ENCODE measurements at places on chromosomes 1 and 21.
A peak's percentile ranks its signal among the peaks of the same experiment; 100 is the strongest.

- DNase-seq = no peak
Measured at GRCh38 chr1:108100148-108100547, 100.0 kb downstream of the SLC25A24 start.

GRCh38 chr1:67721650-67722291, 36.8 kb downstream of the GADD45A start:
- DNase-seq = no peak

DNA sequence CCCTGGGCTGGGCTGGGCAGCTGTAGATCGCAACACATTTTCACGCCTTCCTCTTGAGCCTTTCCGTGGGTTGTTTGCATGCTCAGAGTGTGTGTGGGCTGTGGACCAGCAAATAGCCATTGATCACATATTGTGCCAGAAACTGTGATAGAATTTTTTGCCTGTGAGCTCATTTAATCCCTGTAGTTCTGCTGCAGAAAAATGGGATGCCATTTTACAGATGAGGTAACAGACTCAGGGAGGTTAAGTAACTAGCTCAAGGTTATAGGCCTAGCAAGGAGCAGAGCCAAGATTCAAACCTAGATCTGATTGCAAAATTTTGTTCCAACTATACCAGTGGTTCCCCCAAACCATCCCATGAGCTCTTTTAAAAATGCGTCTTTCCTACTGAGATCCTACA, 10.5 kb downstream of the SPATA46 start:
- no peak for DNase-seq

DNA sequence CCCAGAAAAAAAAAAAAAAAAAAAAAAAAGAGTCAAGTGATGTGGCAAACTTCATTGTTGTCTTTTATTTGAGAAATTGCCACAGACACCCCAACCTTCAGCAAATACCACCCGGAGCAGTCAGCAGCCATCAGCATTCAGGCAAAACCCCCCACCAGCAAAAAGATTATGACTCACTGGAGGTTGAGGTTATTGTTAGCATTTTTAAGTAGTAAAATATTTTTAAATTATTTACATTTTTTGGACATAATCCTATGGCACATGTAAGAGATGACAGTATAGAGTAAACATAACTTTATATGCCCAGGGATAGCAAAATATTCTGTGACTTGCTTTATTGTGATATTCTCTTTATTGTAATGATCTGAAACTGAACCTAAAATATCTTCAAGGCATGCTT, 95.6 kb downstream of the CENPF start:
- no peak for DNase-seq

GRCh38 chr1:10793129-10793651, 3.3 kb downstream of the CASZ1 start:
- DNase-seq = no peak

DNA sequence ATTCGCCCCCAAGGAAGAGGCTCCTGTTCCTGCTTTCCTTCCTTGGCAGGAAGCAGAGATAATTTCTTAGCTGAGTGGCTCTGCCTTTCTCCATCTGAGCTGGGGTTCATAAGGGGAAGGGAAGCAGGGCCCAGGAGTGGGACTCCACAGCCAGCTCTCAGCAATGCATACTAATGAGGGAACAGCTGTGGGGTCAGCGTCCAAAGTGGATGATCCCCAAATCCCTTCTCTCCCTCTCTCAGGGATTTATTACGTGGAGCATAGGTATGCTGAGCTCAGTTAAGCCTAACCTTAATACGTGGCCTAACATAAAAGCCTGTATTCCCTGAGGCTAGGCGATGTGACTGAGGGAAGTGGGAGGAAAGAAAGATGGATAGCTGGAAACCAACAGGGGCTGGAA, 87.3 kb upstream of the CTTNBP2NL start:
- DNase-seq = no peak

DNA sequence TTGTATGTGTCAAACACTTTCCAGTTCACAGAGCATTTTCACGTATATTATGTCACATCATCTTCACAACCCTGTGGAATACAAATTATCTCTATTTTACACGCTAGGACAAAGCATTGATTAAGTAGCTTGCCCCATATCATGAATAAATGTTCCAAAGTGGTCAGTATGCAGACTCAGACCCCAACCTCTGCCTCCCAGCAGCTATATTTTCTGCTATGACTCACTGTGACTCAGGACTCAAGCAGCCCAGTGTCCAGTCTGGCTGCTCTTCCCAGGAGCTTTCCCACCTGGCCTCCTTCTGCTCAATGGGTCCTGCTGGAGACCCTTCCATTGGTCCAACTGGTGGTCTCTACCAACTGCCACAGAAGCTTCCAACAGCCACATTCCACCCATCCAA, 56.0 kb upstream of the RAP1A start:
- no peak for DNase-seq

DNA sequence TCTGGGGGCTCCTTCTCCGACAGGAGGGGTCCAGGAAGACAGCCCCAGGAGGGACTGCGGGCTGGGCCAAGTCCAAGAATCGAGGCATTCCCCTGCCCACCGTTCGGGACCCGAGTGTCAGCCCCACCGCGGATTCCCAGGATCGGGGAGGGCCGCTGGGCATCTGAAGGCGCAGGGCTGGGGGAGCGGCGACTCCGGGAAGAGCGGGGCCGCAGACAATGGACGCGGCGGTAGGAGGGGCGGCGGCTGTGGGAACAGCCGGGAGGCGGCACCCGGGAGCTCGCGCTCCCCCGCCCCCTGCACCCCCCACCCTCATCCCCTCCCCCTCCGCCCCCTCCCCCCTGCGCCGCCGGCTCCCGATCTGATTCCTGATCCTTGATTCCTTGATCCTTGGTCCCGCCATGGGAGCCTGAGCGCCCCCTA, at the start of gene VANGL2:
VANGL2 (plus strand) TSS at position 342 of the 423 bp plus-strand sequence. CDS start 15,274 bp downstream, outside the sequence.
- DNase-seq = no peak

GRCh38 chr1:22159891-22160290, 17.0 kb upstream of the WNT4 start:
- no peak for DNase-seq

GRCh38 chr21:34181431-34182039, 108.2 kb downstream of the MRPS6 start:
- DNase-seq = no peak

- no peak for DNase-seq
Measured at GRCh38 chr1:2412773-2413494, 570 bp upstream of the PEX10 start.

DNA sequence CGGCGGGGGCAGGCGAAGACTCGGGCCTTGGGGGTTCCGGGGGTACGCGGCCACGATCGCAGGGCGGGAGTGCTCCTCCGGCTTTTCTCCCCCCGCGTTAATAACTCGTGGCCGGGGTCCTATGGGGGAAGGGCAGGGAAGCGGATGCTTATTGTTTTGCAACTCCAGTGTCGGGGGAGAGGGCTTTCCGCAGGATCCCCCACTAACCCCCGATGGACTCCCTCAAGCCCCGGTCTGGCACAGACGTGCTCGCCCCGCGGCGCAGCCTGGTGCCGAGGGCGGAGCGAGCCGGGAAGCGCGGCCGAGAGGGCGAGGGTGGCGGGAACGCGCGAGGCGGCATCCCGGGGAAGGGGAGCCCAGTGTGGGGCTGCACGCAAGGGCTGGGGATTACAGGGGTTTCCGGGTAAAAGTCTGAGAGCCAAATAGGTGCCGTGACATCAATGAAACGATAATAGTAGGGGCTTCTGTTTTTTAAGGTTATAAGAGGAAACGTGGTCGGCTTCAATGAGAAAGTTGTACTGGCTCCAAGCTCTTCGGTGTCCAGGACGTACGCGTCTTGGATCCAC, 772 bp downstream of the UCK2 start:
- DNase-seq = peak; percentile 39

DNA sequence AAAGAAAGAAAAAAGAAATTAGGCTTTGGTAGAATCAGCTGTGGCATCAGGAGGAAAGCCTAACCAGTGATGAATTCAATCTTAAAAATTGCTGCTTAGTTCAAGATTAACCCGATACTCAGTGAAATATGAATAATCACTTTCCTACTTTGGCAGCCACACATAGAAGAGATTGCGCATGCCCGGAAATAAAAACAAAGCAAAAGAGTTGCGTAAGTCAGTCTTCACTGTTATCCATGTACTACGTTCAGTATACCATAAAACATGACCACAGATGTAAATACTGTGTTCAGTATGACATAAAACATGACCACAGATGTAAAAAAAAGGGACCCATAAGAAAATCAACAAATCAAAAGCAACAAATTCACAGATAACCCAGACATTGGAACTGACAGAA, 19.2 kb downstream of the CD1D start:
- DNase-seq = no peak

DNA sequence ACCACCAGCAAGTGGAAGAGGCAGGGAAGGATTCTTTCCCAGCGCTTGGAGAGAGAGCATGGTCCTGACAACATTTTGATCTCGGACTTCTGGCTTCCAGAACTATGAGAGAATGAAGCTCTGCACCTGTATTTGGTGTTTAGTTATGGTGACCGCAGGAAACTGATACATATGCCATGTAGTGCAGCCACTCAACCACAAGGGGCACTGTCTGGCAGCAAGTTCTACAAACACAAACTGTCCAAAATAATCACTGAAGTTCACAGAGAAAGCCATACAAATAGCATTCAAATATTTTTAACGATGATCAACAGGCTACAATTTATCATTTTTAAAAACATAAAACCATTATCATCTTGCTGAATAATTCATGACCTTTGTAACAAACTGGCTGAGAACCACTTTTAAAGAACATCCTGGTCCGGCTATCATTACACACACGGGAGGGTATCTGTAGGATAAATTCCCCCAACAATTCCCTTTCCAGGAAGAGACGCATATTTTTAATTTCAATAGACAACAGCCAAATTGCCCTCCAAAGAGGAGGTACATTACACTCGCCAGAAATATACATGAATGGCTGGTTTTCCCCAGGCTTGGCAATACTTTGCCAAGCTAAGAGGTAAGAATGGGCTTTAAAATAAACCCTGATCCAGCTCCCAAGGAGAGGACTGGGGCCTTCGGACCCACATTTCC, 9.2 kb upstream of the CBR3 start:
- DNase-seq = no peak

- no peak for DNase-seq
Measured at GRCh38 chr1:48362901-48363300, 109.1 kb downstream of the SPATA6 start.

DNA sequence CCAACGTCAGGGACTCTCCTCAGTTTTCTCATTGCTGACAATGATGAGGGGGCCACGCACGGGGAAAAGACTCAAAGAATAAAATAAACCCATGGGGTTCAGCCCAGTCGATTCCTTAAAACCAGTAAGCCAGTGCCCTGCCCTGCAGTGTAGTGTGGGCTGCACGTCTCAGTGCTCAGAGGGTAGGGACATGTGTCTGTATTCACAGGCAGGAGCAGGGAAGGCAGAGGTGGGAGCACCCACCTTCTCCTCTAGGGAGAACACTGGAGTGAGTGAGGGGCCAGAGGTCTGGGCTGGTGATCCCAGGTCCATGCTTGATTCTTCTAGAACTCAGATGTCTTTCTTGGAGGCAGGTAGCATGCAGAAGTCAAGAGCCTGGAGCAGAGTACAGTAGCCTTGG, 303.6 kb downstream of the MATN1 start:
- no peak for DNase-seq

DNA sequence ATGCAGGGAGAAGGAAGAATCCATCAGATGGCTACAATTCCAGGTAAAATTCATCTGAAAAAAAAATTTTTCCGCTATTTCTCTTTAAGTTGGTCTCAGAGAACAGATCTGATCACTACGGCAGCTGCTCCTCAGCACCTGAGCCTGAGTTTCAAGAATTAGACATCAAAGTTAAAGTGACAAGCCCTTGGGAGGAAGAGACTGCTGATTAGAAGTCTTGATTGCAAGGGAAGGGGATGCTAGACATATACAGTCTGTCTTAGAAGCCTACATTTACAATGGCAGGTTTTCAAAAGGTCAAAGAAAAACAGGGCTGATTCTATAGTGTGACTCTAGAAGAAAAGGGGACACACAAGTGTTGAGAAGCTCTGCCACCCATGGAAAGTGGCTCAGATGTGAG, 48.3 kb downstream of the SUSD4 start:
- DNase-seq = no peak

DNA sequence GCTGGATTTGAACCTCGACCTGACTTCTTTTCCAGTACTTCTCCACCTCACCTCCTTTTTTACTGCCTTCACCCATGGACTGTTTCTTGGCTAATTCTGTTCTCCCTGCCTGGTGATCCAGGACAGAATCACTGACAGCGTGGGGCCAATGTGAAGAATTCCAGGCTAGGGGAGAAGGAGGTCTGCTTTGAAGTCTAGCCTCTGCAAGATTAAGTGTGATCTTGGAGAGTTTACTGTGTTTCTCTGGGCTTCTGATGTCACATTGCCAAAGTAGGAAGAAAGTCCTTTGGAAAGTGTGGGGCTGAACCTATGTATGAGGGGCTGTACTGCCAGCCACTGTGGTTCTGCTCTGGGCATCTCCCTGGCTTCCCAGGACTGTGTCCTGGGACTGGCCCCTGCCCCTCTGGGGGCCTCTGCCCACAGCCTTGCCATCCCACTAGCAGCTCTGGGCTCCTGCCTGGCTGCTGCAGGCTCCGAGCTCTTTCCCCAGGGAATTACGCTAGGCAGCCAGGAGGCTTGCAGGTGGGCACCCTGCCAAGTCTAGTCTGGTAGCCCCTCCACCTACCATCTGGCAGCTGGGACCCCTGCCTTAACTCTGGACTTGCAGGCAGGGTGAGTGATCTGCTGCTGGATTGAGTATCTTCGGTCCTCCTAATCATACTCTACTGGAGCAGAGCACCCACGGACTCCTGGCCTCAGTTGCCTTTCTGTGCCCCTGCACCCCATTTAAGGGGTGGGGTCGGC, 52.2 kb downstream of the YARS1 start:
- no peak for DNase-seq

DNA sequence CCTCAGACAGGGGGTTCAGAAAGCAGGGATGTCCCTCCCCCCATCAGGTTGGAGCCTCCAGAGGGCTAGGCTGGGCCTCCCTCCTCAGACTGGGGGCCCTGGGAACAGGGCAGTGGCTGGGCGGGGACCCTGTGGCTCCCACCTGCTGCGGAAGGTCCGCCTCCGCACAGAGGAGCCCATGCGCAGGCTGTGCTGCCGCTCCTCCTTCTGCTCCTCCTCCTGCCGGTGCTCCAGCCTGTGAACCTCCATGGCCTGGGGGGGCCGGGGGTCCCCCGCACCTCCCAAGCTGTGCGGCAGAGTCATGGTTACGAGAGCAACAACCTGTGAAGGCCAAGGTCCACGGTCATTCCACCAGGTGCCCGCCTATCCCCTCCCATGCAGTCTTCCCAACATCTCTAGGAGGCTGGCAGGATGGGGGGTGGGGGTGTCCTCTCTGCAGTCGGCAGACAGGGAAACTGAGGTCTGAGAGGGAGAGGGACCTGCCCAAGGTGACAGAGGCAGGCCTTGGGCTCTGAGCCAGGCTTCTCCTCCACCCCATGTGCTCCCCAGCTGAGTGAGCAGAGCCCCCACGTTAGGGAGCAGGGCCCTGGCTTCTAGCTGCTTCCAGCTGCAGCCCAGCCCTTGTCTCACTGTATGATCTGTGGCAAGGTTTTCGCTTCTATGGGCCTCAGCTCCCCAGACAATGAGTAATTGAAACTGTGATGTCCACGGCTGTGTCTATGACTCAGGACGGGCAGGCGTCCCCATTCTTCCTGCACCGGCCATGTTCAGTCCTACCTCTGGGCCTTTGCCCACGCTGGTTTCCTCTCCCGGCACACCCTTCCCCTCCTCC, 3.4 kb downstream of the MYOM3 start:
- no peak for DNase-seq

Data from stimulated activated CD8-positive, alpha-beta memory T cell treated with anti-CD3 and anti-CD28 coated beads, Interleukin-12 subunit alpha, Interleukin-12 subunit beta, amount 100 ng/mL, for 4 hours (primary cell).